GOT3 (cell line): ENCODE measurements at places on chromosomes 5 and 9.

DNA sequence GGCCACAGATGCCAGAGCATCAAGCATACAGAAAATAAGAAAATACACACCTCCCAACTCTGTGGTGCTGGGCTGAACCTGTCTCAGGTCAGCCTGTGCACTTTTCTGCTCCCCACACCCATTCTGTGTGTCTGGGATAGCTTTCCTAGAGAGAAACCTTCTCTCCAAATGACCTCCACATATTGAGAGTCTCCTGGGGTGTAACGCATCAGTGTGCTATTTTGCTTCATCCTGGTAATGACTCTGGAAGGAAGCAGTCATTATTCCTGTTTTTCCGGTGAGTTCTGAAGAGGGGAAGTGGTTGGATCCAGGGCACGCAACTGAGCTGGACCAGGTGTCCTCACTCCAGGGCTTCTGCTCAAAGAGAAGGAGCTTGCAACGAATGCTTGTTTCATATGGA lies 73.2 kb upstream of the SH3PXD2B start:
- DNase-seq = no peak

DNA sequence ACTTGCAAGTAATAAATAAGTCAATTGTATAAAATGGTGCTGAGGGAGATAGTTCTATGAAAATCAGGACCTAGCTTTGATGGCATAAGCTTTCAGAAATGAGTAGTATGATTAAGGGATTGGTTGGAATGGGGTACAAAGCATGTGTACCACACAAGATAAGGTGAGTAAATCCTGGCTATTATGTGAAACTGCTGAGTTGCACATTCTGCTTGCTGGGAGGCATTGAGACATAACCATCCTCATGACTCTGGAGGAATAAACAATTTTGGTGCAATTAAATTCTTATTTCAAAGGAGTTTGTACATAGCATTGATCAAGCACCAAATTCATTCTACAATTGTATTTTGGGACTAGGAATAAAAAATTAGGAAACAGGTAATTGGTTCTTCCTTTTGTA lies 755.2 kb upstream of the ACO1 start:
- DNase-seq = no peak

GRCh38 chr5:40066616-40067015 lies 613.1 kb upstream of the PTGER4 start:
- DNase-seq = no peak

GRCh38 chr5:133751421-133751820 lies 139.1 kb upstream of the FSTL4 start:
- DNase-seq = no peak

GRCh38 chr5:54186912-54187445 lies 123.4 kb downstream of the ARL15 start:
- no peak for DNase-seq

GRCh38 chr5:35242702-35243258 lies 12.5 kb upstream of the PRLR start:
- no peak for DNase-seq

DNA sequence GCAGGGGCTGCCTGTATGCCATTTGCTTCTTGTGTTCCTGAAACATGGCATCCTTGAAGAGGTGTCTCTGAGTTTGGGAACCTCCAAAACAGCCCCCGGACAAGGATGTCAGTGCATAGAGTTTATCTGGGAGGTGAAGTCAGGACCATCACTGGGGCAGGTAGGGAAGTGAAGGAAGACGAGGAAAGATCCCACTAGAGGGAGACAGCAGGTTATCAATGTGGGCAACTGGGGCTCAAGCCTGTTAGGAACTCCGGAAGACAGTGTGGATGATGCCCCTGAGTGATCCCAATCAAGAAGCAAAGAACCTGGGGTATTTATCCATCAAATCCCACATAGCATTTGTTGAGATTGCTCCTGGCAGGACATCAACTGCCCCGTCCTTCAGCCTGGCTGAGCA lies 233.1 kb downstream of the AGTPBP1 start:
- no peak for DNase-seq

GRCh38 chr9:15187589-15187988 lies 119.4 kb downstream of the TTC39B start:
- no peak for DNase-seq

- DNase-seq = no peak
Observed at GRCh38 chr5:31898036-31898632, 259.2 kb downstream of the PDZD2 start.

GRCh38 chr9:129362287-129363000 lies 184.4 kb upstream of the IER5L start:
- no peak for DNase-seq

- no peak for DNase-seq
Observed at GRCh38 chr5:141504216-141504615, 15.3 kb downstream of the PCDHGC5 start.

DNA sequence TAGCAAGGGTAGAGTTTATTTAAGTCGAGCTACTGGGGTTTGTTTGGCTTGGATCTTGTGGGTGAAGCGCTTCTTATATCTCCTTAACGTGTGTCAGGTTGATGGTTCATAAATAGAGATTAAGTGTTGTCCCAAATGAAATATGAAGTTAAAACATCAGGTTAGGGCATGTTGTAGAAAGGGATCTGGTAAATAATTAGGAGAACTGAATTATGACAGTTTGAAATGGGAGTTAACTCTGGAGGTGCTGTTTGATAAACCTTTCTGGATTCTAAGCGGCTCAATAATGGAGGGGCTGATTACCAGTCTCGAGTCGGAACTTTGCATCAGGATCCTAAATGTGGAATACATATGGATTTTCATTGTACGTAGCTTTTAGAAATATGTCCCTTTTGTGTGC lies 717.0 kb upstream of the WWC1 start:
- DNase-seq = no peak

GRCh38 chr5:18465833-18466681 lies 831.8 kb downstream of the TAF11L14 start:
- DNase-seq = no peak

DNA sequence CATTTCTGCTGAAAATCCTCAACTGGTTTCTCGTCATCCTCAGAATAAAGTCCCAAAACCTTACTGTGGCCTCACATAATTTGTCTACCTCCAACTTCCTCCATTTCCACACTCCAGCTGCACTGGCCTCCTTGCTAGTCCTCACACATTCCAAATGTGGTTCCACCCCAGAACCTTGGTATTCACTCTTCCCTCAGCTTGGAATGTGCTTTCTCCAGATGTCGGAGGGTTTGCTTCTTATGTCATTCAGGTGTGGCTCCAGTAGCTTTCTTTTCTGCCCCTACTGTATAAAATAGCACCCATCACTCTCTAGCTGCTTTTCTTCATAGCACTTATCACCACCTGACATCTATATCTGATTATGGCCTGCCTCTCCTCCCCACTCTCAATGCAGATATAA lies 102.5 kb upstream of the IFNK start:
- no peak for DNase-seq

DNA sequence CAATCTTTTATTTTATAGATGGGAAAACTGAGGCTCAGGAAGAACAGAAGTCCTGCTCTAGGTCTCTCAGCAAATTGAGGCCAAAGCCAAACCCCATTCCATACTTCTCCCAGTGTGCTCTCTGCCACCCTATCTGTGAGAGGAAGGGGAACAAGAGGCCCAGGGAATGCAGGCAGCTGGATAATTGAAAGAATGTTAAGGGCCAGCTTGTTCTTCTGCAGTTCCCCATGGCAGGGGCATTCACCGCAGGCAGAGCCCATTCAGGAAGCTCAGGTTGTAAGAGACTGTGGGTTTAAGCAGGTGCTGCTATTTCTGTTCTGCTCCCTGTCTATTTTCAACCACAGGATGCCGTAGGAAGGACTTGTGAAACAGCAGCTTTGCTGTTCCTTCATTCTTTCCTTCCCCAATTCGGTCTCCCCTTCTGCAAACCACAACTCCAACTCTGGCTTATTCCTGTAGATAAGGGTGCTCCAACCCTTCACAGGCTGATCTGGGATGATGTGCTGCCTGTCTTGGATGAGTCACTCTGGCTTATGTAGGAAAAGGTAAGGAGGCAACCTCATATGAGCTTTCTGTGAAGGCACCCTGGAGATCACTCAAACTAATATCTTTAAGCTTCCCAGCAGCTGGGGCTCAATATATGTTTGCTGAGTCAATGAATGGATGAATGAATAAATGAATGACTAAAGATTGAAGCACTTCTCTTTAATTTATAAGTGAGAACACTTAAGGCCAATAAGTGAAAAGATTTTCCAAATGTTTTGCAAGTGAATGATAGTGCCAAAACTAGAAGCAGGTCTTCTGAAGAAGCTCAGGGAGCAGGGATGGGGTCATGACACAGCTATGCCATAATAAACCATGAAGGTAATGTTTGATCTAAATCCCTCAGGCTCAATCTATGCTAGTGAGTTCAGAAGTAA lies 377.6 kb downstream of the BRINP1 start:
- no peak for DNase-seq

- DNase-seq = no peak
Observed at GRCh38 chr5:128646176-128646575, 108.1 kb upstream of the FBN2 start.

- DNase-seq = no peak
Observed at GRCh38 chr5:149680810-149681221, 49.3 kb upstream of the PPARGC1B start.

DNA sequence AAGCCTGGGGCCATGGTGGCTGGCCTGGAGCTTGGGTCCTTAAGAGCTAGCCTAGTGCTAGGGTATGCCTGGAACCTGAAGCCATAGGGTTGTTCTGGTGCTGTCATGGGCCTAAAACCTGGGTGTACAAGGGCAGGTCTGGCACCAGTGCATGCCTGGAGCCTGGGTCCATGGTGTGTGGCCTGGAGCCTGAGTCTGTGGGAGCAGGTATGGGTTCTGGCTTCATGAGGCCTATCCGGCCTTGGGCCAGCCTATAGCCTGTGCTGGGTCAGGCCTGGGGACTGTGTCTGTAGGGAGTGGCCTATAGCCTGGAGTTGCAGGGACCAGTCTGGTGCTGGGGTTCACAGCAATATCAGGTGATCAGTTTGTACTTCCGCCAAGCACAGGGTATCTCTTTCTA lies 347.2 kb upstream of the MEF2C start:
- DNase-seq = no peak

- DNase-seq = no peak
Observed at GRCh38 chr9:82021198-82021597, 32.6 kb downstream of the SPATA31D1 start.

GRCh38 chr5:35898952-35899660 lies 39.3 kb downstream of the CAPSL start:
- DNase-seq = no peak

DNA sequence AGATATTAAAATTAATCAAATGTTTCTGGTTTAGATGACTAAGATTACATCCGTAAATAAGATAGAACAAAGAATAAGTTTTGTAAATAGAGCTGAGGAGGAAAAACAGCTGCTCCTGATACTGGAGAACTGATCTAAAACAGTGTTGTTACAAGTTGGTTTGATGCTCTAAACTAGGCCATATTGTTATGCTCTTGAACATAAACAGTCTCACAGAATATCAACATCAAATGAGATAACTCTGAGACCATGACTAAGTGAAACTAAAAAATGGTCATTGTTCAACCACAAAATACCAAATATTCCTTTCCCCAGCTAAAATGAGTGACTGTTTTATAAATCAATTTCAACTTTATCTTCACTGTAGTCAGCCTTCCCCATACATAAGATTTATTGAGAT lies 16.5 kb upstream of the SRFBP1 start:
- no peak for DNase-seq

GRCh38 chr9:97220894-97221477 lies 86.5 kb upstream of the CCDC180 start:
- DNase-seq = no peak

DNA sequence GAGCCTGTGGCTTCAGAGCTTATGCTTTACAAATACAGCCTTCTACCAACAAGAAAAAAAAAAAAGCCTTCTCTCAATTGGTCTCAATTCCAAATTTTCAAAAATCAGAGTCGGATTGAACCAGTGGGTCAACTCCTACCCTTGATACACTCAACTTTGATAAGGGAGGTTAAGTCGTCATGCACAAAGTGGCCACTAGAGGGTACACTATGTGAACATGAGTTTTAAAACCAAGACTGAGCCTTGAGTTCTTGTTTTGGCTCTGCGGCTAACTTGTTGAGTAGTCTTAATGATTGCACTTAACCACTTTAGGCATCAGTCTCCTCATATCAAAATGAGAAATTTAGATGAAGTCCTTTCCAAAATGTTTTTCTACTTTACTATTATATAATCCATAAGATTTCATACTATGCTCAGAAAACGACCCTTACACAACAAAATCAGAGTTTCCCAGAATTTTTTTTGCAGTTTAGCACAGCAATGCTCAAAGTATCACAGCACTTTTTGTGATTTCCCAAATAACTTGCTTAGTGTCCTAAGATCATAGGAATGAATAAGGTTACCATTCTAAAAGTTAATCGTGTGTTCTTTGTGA lies 92.9 kb upstream of the MTAP start:
- no peak for DNase-seq

DNA sequence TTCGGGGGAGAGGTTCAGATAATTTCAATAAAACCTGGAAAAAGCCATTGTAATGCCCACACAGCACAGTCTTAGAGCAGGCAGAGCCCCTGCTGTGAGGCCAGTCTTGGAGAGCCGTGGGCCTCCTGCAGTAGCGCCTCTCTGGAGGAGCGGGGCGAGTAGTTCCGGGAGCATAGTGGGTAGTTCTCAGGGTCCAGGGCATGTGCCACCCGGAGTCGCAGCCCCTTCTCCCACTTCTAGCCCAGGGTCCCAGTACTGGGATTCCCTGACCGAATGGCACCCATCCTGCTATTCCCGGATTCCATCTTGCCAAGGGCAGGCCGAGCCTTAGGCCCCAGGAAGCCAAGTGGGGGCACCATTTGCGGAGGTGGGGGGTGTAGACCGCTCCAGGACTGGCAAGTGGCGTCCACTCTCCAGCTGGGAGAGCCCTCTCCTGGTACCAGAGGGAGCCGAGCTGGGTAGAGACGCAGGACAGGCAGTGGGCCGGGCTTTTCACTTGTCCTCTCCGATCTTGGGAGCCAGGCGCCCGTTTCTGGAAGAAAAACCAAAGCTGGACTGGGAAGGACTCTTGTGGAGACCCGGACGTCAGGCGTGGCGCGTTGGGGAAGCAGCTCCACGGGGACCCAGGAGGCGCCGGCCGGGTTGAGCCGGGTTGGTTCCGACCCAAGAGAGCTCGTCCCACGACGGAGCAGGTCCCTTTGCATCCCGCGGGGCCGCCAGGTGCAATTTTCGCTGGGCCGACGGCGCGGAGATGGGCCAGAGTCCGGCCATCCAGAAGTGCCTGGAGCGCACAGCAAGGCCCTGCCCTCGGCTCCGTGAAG lies 12.1 kb downstream of the PROP1 start:
- DNase-seq = no peak

DNA sequence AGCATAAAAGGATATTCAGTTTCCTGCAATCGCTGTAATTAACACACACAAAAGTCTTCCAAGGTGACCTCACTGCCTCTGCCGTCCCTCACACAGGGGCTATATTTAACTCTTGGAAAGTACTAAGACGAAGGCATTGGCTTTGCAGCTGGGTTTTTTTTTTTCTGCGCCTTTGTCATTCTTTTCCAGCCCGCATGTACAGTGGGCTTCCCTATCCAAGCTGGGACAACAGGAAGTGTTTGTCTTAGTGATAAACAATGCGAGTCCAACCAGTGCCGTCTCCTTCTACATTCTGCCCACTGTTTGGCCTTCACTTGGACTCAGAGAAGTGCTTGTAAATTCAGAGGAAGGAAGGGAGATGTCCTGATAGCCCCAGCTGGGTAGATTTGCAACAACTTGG lies 17.6 kb downstream of the AFAP1L1 start:
- no peak for DNase-seq
